ENCODE measurements at places on chromosomes 12 and 14. TPM values are rescaled to one million over a fixed set of nuclear protein-coding genes. Genes with fewer than 3 reads are reported as not detected.

- no peak for DNase-seq
- no peaks in the 10 kb centered on the region for H3K27me3 ChIP-seq
- no peaks in the 10 kb centered on the region for H3K4me1 ChIP-seq
- H3K36me3 ChIP-seq: no peaks in the 10 kb centered on the region
These were observed 83.6 kb upstream of the PMCH start for GRCh38 chr12:102281231-102281630.

DNA sequence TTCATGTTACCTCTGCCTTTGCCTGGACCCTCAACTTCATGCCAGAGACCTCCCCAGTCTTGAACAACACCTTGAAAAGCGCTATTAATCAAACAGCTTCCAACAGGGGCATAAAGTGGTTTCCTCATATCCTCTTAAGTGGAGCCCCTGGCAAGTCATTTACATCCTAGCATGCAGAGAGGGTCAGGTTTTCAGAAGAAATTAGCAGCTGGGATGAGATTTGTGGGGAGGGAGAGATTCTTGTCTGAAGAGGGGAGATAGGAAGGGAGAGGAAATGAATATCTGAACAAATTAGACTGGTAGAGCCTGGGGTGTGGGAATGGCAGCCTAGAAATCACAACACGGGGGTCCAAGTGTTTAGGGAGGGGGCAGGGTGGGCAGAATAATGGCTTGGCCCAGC, 45.6 kb downstream of the CALM1 start:
- no peak overlapping the region for H3K27ac ChIP-seq
- no peak overlapping the region for H3K4me3 ChIP-seq
- no peaks in the 10 kb centered on the region for H3K36me3 ChIP-seq
- no peaks in the 10 kb centered on the region for H3K4me1 ChIP-seq

The CYP46A1 gene
- 0.67 TPM for total RNA-seq

DNA sequence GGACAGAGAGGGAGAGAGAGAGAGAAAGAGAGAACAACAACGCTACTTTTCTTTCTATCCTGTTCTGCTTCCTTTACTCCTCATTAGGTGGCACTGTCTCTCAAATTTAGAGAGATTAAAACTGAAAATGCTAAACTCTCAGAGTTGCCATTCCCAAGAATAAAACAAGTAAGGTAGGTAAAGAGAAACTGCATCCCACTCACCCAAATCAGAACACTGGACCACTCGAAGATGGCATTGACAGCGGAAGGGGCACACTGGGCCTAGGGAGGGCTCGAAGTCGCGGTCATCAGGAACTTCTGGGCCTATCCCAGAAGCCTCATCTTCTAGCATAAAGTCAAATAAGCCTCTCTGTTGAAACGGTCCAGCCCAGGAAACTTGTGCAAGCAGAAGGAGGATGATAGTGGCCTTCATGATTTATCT, 4.5 kb downstream of the DCN start:
- H3K27me3 ChIP-seq: no peaks in the 10 kb centered on the region
- peak; percentile 31 for DNase-seq
- H3K27ac ChIP-seq: peak overlapping the region; percentile 76
- no peak overlapping the region for H3K4me3 ChIP-seq

GRCh38 chr14:55764784-55765183, 184.8 kb downstream of the KTN1 start:
- H3K4me1 ChIP-seq: no peaks in the 10 kb centered on the region
- no peak overlapping the region for H3K27ac ChIP-seq
- no peak for DNase-seq
- no peaks in the 10 kb centered on the region for H3K36me3 ChIP-seq

DNA sequence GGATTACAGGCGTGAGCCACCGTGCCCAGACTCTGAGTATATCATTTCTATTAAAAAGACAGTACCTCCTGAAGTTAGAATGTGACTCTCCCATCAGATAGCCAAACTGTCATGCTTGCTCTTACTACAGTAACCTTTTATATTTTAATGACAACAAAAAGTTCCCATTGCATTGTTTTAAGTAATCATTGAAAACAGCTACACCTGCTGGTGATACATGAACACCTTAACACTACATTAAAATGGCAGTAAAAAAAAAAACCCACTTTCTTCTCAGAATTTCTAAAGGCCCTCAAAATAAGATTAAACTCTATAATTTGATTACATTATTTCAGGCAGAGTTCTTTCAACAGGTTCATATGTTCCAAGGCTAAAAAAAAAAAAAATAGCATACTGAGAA, 76.7 kb downstream of the SH2B3 start:
- no peak overlapping the region for H3K27ac ChIP-seq
- DNase-seq: no peak
- no peaks in the 10 kb centered on the region for H3K4me1 ChIP-seq

The TAS2R30 gene
- total RNA-seq: 14.3 TPM

The ASCL1 gene
- total RNA-seq: 2.6 TPM

DNA sequence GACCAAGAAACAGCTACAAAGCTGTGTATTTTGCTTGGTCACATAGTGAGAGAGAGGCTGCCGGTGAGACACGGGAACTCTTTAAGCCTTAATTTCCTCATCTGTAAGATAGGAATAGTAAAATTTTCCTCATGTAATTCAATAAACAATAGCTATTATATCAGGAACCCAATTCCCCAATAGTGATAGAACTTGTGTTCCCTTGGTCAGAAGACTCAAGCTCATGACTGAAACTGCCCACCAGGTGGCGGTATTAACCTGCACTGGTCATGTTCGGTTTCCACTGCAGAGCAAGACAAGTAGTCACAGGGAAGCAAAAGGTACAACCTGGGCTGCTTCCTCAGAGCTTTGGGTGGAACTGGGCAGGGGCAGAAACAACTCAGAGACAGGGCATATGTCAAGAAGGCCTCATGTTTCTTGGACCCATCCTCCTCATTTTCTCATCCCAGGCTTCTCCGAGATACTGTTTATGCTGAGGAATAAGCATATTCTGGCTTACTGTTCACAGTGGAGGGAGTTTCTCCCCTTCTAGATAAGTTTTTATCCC, 4.2 kb upstream of the AJUBA start:
- no peak overlapping the region for H3K27ac ChIP-seq
- no peaks in the 10 kb centered on the region for H3K36me3 ChIP-seq
- peak; percentile 93 for DNase-seq
- H3K4me1 ChIP-seq: peaks cover 15% of the 10 kb centered on the region
- no peak overlapping the region for H3K4me3 ChIP-seq
- H3K27me3 ChIP-seq: no peaks in the 10 kb centered on the region

DNA sequence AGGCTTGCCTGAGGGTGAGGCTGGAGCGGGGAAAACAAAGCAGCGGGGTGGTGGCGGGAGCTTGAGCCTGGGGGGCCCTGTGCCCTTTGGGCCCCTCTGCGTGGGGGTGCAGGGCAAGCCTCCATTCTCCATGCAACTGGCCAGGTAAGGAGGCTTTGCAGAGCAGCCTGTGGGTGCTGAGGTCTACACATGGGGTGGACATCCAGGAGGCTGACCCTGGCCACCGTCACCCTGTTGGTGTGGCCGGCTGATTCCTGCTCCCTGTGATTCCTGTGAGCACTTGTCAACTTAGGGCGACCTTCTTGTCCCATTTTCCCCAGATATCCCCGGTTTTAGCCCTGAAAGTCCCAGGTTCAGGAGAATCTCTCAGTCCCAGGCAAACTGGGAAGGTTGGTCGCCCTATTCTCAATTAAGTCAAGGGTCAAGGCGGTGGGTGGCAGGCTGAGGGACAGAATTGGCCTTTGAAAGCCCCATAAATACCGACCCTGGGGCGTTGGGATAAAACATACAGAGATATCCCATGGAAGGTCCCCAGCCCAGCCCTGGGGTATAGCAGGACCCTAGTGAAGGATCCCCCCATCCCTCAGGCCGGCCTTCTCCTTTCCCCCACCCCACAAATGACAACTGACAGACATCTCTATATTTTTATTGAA, 70.5 kb downstream of the PRIMA1 start:
- H3K27ac ChIP-seq: no peak overlapping the region
- no peaks in the 10 kb centered on the region for H3K27me3 ChIP-seq
- no peaks in the 10 kb centered on the region for H3K36me3 ChIP-seq
- H3K4me3 ChIP-seq: no peak overlapping the region

DNA sequence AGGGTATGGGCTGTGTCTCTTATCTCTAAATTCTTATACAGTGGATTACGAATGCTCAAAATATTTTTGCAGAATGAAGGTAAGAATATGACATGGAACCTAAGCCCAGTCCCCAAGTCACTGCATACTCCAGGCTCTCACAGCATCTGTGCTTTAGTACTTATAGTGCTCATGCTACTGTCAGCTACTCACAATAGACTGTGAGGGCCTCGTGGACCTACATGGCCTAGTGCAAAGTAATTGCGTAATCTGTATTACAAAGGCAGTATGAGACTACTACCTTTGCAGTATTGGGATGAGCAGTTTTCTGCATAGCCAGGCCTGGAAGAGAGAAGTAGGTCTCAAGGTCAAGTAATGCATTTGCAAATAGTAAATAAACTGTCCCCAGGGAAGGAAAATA, 27.9 kb downstream of the VWF start:
- no peaks in the 10 kb centered on the region for H3K36me3 ChIP-seq
- no peak overlapping the region for H3K4me3 ChIP-seq
- DNase-seq: no peak
- H3K4me1 ChIP-seq: peaks cover 5% of the 10 kb centered on the region

- H3K4me1 ChIP-seq: peaks cover 64% of the 10 kb centered on the region
- no peaks in the 10 kb centered on the region for H3K27me3 ChIP-seq
- no peaks in the 10 kb centered on the region for H3K36me3 ChIP-seq
- no peak overlapping the region for H3K4me3 ChIP-seq
- H3K27ac ChIP-seq: peak overlapping the region; percentile 83
- no peak for DNase-seq
These were observed 321.2 kb downstream of the RAD51B start for GRCh38 chr14:68140806-68141205.

All from adrenal gland (tissue), 19 donors.